ENCODE measurements at places on chromosomes 7 and 10.

DNA sequence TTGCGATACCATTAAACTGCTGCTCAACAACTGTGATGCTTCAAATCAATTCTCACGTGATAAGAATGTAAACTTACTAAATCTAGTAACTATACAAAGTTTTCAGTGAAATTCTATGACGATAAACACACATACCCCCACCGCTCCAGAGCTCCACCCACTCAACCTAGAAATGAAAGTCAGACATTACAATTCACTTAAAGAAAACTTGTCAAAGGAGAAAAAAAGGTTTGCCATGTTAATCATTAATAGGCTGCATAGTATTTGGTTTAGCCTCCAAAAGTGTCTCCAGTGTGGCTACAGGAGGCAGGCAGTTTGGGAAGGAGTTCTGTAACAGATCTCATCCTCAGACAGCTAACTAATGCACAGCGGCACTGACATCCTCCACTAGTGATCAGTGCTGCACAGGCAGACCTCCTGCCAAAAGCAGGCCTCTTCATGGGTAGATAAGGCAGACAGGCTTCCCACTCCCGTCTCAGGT is 3.1 kb downstream of the HERPUD2 start:
- no peak for DNase-seq

GRCh38 chr10:97895915-97896314 is 46.3 kb downstream of the GOLGA7B start:
- no peak for DNase-seq

DNA sequence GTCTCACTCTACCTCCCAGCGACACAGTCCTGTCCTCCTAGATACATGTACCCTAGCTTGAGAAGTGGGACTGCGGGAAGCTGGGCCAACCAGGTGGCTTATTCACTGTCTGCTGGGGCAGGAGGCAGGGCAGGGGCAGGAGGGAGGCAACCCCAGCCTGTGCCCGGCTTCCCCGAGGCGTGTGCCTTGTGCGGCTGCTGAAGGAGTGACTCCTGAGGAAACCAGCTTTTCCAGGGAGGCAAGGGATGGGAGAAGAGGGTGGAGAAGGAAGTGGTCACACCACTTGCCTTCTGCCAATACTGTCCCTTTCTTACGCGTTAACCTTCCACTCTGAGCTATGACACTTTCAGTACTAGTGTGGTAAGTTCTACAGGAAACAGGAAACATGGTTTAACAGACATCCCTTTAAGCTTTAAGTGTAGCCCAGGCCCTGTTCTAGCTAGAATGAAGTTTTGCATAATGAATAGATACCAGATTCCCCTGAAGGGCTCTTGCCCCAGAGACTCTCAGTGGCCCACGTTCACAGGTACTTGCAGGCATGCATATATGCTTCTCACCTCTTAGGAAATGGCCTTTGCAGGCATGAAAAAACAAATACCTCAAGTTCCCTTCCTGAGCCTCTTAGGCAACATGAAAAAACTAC is 40.6 kb downstream of the SYPL1 start:
- DNase-seq, result peak; percentile 61

DNA sequence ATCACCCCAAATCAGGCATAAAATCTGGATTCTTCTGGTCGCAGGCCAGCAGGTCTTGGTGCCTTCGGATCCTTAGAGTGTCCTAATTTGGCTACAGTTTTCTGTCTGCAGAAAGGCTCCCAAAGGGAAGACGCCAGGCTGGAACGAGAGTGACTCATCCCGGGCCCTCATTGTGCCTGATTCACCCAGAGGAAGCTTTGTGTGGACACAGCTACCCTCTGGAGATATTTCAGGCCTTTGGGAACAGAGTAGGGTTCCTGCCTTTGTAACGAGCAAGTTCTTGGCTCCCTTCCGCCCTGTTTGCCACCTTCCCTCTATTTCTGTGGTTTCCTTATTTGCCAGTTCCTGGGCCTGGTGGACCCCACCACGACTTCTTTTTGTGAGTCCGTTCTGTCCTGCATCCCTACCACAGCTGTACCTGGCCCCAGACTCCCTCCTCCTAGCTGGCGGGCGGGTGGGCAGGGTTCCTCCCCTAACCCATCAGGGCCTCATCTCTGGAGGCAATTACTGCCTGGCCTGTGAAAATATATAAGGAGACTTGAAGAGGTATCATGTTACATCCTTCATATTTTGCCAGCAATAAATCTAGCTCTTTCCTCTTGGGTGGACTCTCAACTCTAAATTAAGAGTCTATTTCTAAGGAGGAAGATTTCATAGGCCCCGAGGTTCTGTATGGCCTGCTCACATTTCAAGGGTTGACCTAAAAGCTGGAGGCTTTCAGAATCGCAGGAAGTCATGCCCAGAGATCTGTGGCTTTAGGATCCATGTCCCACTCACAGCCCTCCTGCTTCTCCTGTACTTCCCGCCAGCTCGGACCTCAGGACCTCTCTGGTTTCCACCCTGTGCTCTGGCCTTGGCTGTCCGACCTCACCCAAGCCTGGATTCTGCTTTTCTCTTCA is 219.2 kb upstream of the ZNF32 start:
- no peak for DNase-seq

DNA sequence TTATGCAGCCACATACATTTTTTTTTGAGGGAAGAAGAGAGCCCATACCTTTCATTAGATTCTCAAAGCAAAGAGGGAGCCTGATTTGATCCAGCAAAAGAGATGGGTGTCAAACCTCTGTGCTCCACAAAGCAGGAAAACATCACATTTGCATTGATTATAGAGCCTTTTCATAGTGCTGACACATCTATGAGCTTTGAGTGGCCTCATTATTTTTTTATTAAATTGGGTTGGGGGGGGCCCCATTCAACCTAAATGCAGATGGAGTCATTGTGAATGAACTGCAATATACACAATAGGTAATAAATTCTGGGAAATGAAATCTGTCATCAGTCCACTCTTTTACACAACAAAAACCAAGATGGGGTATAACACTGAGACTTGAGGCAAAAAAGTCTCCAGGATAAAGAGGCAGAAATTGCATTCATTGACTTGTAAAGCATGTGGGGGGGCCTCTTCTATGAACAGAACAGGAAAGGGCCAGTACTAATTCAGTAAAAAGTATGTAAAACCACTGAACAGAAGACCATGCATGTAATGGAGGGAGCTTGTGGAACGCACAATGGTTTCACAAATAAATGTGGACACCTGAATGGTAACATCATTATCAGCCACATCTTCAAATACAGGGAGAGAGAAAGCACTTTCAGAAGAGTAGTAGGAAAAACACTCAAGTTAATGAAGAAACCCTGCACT is 17.7 kb upstream of the ASB4 start:
- DNase-seq, result no peak

DNA sequence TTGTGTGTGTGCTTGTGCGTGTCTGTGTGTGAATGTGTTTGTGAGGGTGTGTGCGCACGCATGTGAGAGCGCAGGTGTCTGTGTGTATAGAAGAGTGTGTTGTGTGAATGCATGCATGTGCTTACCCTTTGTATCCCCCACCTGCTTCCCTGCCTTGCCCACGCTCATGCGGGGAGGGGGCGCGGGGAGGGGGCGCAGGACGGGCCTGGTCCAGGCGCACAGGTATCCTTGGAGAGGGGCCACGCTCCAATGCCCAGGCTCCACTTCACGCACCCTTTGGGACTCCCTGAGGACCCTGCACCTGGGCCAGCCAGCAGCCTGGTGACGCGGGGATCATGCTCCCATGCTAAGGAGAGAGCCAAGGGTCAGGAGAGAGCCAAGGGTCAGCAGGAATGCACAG is 47.9 kb upstream of the EN2 start:
- no peak for DNase-seq
